Cardiac muscle cell (in vitro differentiated cells and primary cell): ENCODE measurements at places on chromosomes 1 and 21.

DNA sequence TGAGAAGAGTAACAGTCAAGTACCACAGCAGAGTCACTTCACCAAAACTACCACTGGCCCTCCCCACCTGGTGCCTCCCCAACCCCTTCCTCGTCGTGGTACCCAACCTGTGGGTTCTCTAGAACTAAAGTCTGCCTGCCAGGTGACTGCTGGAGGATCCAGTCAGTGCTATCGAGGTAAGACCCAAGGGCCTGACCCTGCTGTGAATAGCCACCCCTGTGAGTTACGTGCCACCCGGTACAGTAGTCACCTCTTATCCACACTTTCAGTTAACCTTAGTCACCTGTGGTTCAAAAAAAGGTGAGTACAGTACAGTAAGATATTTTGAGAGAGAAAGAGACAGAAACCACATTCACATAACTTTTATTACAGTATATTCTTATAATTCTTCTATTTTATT is 16.5 kb downstream of the TTF2 start:
- DNase-seq: no peak

- DNase-seq: no peak
Observed at GRCh38 chr1:177872308-177872900, 97.5 kb downstream of the SEC16B start.

- DNase-seq: no peak
Observed at GRCh38 chr1:71964188-71964587, 318.2 kb downstream of the NEGR1 start.

- no peak for DNase-seq
Observed at GRCh38 chr21:41741253-41742072, 25.4 kb downstream of the RIPK4 start.

GRCh38 chr1:99682291-99682751 is 36.4 kb downstream of the PALMD start:
- DNase-seq: no peak

GRCh38 chr1:3685222-3685621 is 32.9 kb downstream of the TP73 start:
- no peak for DNase-seq

DNA sequence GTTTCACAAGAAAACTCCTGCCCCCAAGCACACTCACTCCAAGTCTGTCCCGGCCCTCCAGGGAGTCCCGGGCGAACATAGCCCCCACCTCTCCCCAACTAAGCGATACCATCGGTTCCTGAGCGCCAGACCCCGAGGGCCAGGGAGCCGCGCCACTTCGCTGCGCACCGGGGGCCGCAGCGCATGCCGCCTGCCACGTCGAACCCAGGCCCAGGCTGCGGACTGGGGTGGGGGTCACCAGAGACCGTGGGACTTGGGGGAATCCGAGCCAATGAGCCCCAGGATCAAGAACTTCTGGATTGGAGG is 801 bp downstream of the RSPO1 start:
- DNase-seq: no peak

- no peak for DNase-seq
Observed at GRCh38 chr1:2950926-2951305, 70.4 kb upstream of the ACTRT2 start.

DNA sequence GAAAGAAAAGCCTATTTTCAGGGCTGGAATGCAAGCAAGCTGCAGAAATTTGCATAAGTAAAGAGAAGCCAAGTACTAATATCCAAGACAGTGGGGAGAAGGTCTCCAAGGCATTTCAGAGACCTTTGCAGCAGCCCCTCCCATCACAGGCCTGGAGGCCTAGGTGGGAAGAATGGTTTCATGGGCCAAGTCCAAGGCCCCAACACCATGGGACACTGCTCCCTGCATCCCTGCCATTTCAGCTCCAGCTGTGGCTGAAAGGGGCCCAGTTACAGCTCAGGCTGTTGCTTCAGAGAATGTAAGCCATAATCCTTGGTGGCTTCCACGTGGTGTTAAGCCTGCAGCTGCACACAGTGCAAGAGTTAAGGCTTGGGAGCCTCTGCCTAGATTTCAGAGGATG is 16.9 kb upstream of the COL6A1 start:
- DNase-seq: no peak

GRCh38 chr1:65165269-65165993 is 17.4 kb downstream of the AK4 start:
- DNase-seq: no peak

DNA sequence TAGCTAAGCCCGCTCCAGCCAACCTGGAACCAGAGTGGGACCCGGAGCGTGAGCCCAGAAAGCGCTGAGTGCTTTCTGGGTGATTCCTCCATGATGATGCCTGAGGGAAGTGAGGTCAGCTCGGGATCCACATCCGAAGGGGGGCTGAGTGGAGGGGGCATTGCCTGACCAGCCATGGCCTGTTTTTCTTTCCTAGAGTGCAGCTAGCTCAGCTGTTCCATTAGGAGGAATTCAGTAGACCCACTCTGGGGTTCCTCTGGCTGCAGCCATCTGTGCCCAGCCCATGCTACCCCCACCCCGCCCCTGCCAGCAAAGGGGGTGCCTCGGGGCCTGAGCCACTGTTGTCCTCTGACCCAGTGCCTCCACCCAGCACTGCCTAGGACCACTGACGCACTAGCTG is 9.6 kb upstream of the SLC25A34 start:
- no peak for DNase-seq

- DNase-seq: peak; percentile 53
Observed at GRCh38 chr1:160789051-160789701, 6.8 kb upstream of the LY9 start.

GRCh38 chr1:208510192-208510952 is 266.2 kb upstream of the PLXNA2 start:
- DNase-seq: no peak

DNA sequence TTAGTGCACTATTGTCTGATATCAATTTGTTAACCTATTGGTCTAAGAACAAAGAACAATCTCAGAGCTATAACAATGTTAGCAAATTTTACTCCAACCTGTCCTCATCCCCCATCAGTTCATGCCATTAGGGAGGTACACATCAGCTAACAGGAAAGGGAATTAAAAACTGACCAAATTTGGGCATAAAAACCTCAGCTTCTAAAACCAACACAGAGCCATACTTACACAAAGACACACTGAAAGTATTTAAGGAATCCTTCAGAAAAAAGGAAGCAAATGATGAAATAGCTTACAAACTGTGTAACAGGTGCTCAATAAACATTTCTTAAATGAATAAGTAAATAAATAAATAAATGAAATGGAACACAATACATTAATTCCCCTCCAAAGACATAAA is 89.2 kb downstream of the TTLL7 start:
- DNase-seq: no peak

DNA sequence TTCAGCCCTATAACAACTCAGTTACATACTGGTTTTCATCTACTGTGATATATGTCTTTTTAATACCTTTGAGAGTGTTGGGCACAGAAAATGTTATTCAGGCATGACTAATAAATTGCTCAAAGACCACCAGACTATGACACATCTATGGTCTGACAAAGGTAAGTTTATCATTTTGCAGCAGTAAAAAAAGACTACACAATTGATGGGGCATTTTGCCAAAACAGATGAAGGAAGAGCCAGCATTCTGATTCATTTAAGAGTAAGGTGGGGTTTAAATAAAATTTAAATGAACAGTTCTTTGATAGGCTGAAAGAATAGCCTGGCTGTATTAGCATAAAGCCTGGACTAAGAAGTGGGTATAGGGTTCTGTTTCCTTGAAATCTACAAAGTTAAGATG is 8.8 kb upstream of the RNPC3 start:
- no peak for DNase-seq

DNA sequence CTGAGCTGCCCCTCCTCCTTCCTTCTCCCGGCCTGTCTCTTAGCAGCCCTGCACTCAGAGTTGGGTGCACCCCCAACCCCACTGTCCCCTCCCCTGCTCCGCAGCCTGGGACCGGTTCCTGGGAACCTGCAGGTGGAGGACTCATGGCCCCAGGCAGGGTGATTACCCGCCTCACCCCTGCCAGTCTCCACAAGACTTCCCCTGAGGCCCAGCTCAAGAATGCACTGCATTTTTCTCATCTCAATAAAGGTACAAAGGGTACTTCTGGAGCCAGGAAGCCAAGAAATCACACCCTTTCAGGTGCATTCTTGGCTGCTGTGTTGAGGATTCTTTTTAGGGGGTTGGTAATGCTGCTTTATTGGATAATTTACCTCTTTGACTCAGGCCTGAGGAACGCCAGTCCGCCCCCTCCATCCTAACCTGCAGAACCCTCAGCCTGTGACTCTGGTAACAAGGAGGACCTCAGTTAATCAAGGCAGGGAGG is 126.3 kb upstream of the TMPRSS2 start:
- DNase-seq: no peak

DNA sequence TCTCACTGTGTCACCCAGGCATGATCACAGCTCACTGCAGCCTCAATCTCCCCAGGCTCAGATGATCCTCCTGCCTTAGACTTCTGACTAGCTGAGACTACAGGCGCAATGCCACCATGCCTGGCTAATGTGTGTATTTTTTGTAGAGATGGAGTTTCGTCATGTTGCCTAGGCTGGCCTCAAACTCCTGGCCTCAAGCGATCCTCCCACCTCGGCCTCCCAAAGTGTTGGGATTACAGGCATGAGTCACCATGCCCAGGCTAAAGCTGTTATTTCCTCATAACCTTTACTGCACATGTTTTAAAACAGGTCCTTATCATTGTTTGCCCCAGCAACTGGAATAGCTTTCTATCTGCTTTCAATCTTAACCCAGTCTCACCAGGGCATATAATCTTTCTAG is 2.9 kb downstream of the SARS1 start:
- no peak for DNase-seq

- DNase-seq: no peak
Observed at GRCh38 chr1:208034135-208034534, 123.2 kb upstream of the CD34 start.

DNA sequence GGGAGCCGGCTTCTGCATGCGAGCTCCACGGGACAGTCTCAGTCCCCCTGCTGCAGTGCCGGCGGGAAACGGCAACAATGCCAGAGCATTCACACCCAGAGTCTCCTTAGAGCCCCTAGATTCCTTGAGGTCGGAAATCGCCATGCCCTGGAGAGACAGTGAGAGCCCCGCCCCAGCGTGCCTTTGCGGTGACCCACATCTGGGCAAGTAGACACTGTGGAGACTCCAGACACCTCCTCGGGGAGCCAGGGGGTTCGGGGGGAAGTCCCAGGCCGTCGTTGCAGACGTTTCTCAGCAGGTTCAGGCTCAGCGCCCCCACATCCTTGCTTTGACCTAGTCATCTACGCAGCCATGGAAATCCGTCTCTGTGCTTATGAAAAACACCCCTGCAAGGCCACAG is 81.3 kb upstream of the ARHGEF16 start:
- DNase-seq: no peak

GRCh38 chr1:153168686-153169085 is 18.0 kb upstream of the SPRR2G start:
- no peak for DNase-seq

- DNase-seq: no peak
Observed at GRCh38 chr1:4090976-4091660, 191.0 kb upstream of the C1orf174 start.

DNA sequence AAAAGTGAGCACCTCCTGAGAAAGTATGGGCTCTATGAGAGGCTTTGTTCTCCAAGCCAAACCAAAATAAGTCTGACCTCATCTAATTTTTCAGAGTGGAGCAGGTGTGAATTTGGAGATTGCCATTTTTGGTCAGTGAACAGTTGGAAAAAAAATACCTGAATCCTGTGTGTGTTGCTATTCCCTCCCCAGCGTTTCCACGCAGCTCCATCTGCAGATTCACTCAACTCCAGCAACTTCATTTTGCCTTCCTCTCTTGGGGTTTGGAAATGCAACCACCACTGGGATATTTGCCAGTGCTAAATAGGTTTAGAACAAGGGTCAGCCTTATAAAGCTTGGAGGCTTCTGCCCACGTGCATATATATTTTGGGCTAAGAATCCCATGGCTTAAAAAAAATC is 11.2 kb downstream of the CASQ2 start:
- no peak for DNase-seq

DNA sequence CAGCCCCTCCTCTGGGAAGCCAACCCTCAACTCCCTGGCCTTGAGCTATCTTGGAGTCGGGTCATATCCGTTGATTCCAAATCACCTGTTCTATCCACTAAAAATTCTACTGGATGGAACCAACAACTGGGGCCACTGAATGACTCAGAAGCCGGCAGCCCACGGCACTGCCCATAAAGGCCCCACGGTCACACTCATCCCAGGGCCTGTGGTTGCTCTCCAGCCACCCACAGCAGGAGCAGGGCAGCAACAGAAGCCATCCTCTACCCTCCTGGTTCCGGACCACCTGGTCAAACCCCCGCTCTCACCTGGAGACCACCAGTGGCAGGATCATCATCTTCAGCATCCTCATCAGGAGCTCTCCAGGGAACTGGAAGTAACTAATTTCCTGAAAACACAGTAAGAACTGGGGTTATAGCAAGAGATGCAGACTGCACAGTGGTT is 8.4 kb downstream of the SLC1A7 start:
- no peak for DNase-seq

GRCh38 chr1:110310300-110310699 is 28.9 kb upstream of the RBM15 start:
- no peak for DNase-seq

DNA sequence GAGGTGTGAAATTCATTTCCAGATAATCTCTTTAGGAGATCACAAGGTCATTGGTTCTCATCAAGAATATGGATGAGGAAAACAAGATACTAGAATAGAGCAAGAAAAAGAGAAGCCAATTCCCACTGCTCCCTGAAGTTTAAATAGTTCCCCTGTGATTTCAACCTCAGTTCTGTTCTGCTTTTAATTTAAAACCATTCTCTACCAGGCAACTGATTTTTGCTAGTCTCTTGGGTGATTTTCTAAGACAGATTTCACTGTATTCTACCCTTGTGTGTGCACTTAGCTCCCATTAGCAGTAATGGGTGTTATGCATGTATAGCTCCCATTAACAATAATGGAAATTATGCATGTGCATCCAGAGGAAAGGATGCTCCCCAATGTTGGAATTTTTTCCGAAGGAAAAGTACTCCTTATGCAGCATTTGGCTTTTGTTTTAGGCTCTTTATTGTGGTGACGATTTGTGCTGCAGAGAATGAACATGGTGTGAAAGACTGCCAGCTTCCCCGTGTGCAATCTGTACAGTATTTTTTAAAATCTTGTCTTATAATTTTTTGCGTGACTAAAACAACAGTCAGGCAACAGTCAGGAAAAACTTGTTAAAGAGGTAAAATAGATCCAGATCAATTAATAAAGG is 144.0 kb upstream of the ZRANB2 start:
- no peak for DNase-seq

GRCh38 chr1:18116777-18117176 is 9.2 kb downstream of the IGSF21 start:
- DNase-seq: no peak

- no peak for DNase-seq
Observed at GRCh38 chr21:15279482-15279881, 214.7 kb upstream of the NRIP1 start.

GRCh38 chr1:225653463-225654276 is 747 bp upstream of the ENAH start:
- DNase-seq: peak; percentile 70

DNA sequence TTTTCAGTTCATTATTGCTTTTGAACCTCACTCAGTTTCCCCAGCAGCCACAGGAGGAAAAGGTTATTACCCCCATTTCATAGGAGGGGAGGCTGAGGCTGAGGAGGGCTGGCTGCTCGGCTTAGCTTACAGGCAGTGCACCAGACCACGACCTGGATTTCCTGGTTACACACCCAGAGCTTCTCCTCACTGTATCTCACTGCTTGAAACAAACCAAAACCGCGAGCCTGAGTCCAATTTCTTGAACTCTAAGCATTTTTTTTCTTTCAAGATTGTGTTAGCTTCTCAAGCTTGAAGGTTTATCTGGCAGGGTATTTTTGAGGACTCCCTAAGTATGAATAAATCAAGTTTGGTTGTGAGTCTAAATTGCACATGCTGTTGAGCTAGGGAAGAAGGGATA is 188.9 kb upstream of the EDN2 start:
- DNase-seq: no peak
